Pons (tissue), 1 donor: ENCODE measurements at places on chromosomes 7 and 10.

GRCh38 chr10:133067149-133068105 lies 20.3 kb upstream of the ADGRA1 start:
- DNase-seq: no peak

DNA sequence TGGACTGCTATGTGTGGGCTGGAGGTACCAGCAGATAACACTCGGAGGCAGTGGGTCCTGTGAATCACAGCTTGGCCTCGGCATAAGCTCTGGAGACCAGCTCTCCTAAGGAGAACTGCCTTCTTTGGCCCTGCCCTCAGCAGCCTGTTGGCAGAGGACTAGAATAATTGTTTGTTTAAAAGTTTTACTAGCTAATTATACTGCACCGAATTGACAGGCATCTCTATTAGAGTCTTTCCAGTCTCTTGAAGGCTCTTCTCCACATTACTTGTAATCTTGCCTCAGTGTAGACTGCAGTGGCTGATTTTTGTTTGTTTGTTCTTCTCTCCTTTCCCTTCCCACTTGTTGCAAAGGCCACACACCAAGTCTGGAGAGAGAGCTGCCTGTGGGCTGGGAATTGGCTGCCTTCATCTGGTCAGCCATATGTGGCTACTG lies 183.2 kb downstream of the AUTS2 start:
- no peak for DNase-seq

DNA sequence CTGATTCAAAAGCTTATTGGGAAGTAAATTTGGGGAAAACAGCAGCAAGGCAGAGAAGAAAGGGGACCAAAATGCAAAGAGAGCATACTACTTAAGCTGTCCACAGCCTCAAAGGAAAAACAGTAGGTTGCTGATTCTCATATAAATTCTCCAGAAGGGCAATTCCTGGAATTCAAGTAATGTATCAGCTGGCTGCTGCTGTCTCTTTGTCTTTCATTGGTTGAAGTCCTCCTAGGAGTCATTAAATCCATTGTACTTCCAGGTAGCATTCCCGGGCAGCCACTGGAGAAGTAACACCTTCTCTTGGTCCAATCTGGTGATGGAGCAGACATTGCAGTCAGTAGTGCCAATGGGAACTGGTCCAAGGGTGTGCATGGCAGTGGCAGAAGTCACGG lies 22.7 kb downstream of the BET1 start:
- no peak for DNase-seq

DNA sequence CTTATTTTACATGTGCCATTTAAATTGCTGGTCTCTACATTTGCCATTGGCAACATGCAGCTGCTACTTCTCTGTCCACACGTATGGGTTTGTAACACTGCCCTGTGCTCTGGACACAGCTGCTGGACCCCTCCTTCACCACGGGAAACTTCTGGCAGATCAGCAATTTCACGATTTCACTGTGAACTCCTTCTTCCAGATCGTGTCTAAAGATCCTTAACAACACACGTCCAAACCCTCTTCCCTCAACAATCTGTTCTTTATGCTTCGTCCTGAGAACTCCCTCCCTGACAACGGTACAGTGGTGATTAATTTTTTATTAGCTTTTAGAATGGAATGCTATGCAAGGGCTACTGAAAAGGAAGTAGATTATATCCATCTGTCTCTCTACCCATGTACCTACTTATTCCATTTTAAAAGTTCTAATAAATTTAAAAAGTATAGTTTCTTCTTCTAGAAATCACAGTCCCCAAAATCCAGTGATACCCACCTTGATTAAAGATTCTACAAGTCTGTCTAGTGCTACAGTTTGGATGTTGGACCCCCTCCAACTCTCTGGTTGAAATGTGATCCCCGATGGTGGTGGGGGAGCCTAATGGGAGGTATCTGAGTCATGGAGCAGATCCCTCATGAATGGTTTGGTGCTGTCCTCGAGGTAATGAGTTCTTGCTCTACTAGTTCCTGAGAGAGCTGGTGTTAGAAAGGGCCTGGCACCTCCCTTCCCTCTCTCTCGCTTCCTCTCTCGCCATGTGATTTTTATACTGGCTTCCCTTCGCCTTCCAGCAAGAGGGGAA lies 81.0 kb downstream of the KIAA1549 start:
- no peak for DNase-seq

DNA sequence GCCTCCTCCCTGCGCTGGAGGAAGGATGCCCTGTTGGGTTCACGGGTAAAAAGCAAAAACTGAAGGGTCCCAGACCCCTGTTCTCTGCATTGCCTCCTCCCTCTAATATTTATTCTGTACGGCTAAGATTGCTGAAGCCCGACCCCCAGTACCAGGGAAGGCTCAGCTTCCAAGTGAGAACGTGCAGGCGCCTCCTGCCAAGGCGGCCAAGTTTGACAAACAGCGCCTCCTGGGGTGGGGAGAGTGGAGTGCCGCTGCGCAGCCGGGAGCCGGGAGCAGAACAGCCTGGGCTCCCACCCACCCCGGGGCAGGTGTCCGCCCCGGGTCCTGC lies 4.7 kb upstream of the EBF3 start:
- no peak for DNase-seq

DNA sequence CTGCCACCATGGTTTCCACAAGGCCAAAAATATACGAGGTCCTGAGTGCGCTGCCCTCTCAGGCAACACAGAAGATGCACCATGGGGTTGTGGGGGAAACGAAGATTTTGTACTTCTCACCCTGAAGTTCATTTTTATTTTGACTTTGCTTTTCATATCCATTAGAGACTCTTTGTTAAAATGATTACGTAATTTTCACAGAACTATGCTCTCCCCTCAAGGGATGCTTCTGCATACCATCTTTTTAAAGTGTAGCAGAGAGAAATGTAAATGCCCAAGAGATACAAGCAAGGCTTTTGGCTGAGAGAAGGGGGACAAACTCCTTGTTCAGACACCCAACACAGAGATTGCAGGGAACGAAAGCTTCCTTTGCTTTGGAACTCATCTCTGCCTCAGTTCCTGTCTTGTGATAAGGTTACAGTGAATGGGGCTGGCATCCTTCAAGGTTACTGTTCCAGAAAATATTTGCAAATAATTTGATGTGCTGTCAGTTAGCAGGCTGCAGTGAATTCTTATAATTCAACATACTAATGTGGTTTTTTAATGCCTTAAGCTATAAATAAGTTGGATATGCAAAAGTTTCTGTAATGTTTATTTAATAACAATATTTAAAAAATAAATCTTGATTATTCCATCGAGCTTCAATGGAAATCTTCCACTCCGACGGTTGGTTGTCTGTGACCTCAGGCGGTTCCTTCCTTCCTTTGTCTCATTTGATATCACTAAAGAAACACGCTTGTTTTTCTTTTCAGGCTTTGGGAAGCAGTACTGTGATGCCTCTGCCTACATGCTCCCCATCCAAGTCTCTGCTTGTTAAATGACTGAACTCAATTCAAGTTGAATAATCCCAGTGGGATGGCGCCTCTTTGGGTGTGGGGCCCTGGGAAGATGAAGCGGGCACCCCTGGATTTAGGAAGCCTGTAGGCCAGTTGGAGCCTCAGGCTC lies 209.3 kb upstream of the CTBP2 start:
- no peak for DNase-seq

DNA sequence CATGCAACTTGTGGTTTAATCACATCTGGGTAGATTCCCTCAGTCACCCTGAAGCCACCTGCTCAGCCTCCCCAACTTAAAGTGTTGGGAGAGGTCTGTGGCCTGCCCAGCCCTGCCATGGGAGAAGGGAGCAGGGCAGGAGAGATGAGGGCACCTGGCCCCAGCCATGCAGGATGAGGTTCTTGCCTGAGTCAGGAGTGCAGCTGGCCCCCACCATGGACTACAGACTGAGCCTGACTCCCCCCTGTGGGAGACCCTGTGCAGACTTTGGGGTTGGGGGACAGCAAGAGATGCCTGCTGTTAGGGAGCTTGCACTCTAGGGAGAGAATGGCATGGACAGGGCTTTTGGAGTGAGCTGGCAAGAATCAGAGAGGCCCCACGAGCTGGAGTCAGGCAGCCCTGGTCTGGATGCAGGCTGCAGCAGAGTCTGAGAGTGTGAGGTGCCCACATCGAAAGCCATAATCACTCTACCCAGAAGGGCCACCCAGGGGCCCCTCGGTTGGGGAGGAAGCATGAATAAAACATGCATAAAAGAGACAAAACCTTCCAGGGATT lies 34.7 kb upstream of the DPYSL4 start:
- no peak for DNase-seq

- no peak for DNase-seq
Observed at GRCh38 chr10:43211030-43211429, 55.8 kb downstream of the RASGEF1A start.

DNA sequence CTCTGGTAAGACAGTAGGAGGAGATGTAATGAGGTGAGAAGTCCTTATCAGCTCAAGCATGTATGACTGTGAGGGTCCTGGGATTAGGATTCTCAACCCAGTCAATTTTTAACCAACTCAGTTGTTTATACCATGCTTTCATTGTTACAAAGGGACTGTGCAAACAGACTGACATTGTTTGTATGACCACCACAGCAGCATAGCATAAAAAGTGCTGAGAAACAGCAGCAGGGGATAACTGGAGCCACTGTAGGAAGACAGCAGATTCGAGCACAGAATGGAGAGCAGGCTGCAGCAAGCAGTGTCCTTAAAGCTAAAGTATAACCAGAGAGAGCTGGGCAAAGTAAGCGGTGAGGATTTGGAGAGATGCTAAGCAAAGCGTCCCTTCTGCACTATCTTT lies 829.5 kb downstream of the REEP3 start:
- DNase-seq: peak; percentile 72

DNA sequence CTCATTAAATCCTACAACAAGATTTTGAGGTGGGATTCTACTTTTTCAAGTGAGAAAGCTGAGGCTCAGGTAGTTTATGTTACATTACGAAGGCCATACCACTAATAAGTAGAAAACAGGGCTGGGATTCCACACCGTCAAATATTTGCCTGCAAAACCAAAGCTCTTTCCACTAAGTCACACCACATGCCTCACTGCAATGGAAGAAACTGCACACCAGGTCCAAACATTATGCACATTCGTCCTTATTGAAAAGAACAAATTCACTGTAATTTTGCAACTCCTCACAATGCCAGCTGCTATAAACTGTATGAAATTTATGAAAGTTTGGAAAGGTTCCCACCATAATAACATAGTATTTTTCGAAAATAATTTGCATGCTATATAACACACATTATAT lies 66.5 kb downstream of the DGKB start:
- no peak for DNase-seq

GRCh38 chr7:33661430-33662160 lies 243.7 kb upstream of the BMPER start:
- DNase-seq: no peak

DNA sequence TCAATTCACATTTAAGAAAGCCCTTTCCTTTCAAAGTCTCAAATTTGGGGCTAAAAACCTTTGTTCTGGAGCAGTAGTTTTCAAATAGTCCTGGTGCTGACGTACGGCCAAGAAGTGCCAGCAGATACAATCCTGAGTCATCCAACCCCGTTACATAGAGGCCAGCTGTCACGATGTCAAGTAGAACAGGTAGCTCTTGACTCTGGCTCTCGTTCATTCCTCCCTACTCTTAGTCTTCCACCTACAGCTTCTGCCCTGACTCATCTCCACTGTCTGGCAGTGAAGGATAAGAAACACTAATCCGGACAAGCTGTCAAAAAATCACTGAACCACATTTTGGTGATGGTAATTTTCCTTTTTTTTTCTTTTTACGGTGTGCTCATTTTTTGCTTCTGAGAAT lies 132.4 kb upstream of the PTN start:
- DNase-seq: peak; percentile 42
